ENCODE measurements at places on chromosomes 6 and 20.

DNA sequence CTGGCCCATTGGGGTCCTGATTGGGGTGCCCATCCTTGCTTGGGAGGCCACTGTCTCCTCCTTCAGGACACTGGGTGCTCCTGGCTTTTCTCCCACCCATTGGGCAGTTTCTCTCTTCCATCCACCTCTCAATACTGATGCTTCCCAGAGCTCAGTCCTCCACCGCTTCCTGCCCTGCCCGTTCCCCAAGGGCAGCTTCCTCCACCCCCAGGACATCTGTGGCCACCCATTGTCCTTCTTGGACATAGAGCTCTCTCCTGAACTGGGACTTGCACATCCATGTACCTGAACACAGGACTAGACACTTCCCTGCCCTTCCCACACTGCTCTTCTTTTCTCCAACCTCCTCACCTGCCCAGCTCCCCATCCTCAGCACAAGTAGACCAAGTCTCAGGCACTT is 69.4 kb upstream of the NNAT start:
- no peak for DNase-seq

DNA sequence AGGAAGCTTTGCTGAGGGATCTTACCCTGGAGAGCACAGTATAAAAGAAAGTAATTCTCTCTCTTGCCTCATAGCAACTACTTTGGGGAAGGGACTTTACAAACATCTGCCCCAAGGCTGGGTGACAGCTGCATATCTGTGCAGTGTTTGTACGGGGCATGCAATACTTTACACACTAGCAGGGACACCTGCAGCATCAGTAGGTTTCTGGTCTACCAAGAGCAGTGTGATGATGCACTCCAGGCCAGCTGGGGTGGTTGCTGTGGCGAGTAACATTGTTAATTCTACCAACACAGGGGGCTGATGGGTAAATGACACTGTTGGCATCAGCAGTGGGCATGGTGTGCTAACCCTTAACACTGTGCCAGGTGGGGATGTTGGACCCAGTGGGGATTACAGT is 48.0 kb downstream of the ADTRP start:
- DNase-seq = no peak

DNA sequence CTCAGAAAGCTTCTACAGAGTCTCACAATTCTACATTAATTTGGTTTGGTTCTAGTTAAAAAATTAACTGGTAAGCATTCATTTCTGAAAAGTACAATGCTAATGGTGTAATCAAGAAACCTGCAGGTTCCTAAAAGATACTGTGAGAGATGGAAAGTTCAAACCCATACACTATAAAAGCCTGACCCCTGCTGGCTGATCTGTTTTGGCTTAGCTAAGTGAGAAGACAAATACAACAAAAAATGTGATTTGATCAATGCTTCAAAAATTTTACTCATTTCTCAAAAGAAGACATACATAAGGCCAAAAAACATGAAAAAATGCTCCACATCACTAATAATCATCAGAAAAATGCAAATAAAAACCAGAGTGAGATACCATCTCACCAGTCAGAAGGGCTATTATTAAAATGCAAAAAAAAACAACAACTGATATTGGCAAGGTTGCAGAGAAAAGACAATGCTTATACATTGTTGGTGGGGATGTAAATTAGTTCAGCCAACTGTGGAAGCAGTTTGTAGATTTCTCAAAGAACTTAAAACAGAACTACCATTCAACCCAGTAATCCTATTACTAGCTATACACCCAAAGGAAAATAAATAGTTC is 102.8 kb downstream of the MOXD1 start:
- DNase-seq = no peak

DNA sequence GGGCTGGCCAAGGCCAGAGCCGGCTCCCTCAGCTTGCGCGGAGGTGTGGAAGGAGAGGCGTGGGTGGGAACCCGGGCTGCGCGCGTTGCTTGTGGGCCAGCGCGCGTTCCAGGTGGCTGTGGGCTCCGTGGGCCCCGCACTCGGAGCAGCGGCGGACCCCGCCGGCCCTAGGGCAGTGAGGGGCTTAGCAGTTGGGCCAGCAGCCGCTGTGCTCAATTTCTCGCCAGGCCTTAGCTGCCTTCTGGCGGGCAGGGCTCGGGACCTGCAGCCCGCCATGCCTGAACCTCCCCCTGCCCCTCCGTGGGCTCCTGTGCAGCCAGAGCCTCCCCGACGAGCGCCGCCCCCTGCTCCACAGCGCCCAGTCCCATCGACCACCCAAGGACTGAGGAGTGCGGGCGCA is 108.4 kb downstream of the GMPR start:
- DNase-seq = no peak

DNA sequence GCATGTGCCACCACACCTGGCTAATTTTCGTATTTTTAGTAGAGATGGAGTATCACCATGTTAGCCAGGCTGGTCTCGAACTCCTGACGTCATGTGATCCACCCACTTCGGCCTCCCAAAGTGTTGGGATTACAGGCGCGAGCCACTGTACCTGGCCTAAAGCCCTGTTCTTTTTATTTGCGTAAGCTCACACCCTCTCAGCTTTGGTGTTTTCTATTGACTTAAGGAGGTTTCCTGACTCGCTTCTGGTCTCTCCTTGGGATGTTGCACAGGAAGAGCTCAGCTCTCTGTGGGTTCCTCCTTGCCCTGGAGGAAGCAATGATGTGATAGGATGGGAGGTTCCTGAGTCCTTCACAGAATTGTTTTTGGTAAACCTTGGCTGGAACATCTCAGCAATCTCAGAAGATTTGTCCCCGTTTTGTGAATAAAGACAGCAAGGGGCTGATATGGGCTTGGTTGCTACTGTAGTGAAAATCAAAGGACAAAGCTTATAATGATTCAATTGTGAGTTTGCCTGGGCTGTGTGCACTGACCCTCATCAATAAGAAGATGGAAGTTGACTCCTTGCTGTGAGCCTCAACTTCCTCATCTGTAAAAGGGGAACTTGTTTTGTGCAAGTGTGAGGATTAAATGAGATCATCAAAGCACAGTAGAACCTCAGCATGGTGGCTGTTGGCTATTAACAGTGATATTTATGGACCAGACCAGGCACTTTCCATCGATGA is 27.0 kb downstream of the TOX2 start:
- DNase-seq = no peak

DNA sequence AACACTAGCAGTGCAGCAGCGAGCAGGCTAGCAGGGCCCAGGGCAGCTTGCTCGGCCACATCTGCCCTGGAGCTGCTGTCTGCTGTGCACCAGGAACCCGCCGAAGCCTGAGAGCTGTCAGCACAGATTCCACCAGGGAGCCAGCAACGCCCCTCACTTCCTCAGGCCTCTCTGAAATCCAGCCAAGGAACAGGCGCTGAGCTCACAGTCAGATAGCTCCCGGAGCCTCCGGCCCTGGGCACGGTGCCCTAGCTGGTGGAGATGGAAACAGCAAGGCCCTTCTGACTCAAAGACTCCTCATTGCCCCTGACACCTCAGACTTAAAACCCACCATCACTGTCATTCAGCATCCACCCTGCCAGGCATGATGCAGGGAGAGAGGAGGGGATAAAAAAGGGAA is 839.4 kb downstream of the MAFB start:
- DNase-seq = no peak

- no peak for DNase-seq
Measured at GRCh38 chr6:141989706-141989959, 143.1 kb upstream of the GJE1 start.

- no peak for DNase-seq
Measured at GRCh38 chr6:14516956-14517355, 399.4 kb downstream of the CD83 start.

- no peak for DNase-seq
Measured at GRCh38 chr6:34586327-34587040, 30.4 kb upstream of the SPDEF start.

- DNase-seq = no peak
Measured at GRCh38 chr6:39172377-39172757, 56.9 kb downstream of the KCNK5 start.

DNA sequence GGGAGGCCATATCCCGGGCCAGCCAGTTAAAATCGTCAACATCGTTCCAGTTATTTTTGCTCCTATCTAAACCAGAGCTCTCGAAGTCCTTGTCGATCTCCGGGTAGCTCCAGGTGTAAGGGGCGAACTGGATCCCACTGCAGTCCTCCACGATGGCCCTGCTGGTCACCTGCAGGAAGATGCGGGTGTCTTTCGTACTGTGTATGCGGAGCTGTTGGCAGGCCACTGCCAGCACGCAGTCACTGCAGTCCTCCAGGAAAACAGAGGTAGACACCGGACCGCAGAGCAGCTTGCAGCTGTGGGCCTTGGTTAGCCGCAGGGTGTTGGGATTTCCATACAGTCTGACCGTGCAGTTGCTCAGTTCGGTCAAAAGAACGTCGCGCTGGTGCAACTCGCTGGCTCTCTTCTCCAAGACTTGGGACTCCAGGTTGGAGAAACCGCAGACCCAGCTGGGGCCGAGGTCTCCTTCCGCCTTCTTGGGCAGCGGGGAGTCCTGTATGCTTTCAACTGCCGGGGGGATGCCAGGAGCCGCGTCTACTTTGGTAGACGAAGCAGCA is 742 bp downstream of the TBCC start:
- DNase-seq = peak; percentile 30

DNA sequence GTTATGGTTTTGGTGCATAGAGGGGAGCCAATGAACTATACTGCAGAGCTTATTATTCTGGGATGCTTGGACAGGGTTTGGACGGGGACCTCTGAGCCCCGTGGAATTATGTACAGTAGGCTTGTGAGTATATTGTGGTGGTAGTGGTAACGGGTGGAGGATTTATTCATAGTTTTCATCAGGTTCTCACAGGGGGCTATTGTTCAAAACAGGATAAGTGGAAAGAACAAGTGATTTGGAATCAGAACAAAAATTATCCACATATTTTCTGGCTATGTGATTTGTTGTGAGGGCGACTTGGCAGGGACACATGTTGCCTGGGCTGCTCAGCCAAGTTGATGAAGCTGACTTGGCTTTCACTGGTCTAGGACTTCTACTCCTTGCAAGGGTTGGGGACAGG is 64.6 kb upstream of the ELOVL5 start:
- no peak for DNase-seq

- DNase-seq = no peak
Measured at GRCh38 chr20:23765578-23765977, 14.8 kb upstream of the CST1 start.

DNA sequence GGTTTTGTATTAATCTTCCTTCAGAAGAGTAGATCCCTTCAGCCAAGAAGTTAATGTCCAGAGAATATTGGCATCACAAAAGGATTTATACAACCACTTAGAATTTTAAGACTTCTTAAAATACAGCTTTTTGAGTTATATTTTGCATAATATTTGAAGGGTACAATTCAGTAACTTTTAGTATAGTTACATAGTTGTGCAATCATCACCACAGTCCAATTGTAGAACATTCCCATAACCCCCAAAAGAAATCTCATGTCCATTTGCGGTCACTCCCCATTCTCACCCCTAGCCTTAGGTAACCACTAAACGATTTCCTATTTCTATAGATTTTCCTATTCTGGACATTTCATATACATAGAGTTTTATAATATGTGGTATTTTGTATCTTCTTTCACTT is 126.4 kb downstream of the MAP3K4 start:
- DNase-seq = no peak

DNA sequence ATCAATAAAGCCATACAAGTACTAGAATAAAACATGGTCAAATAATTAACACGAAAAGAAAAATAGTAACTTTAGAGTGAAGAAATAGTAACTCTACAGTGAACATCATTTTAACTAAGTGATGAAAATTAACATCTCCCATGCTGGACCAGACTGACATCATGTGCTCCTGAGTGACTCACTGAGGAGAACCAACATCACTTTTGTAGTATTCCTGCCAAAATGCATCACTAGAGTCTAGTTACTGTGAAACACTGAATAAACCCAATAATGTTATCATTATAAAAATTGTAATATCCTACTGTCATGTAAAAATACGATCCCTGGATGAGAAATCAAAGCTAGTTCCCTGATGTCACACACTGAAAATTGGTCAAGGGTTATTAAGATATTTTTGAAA is 361.3 kb downstream of the CD109 start:
- no peak for DNase-seq

DNA sequence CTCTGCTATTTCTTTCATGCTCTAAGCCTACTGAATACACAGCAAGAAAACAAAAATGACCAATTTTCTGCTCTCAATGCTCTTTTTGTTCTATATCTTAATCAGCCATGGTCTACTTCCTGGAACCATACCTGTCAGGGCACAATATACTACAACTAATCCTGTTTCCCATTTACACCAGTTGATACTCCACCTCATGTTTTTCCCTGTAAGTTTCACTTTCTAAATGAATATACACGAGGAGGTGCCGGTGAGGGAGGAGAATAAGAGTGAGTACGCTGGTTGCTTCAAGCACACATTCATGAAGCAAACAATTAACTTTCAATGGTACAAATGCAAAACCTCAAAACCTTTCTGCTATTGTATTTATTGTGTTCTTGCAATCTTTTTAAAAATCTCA is 443.1 kb upstream of the ID4 start:
- no peak for DNase-seq

GRCh38 chr6:64831680-64832079 is 875.3 kb downstream of the EYS start:
- DNase-seq = no peak

DNA sequence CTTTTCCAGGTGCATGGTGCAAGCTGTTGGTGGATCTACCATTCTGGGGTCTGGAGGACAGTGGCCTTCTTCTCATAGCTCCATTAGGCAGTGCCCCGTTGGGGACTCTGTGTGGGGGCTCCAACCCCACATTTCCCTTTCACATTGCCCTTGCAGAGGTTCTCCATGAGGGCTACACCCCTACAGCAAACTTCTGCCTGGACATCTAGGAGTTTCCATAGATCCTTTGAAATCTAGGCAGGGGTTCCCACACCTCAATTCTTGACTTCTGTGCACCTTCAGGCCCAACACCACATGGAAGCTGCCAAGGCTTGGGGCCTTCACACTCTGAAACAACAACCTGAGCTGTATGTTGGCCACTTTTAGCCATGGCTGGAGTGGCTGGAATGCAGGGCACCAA is 282.8 kb upstream of the SASH1 start:
- DNase-seq = no peak

DNA sequence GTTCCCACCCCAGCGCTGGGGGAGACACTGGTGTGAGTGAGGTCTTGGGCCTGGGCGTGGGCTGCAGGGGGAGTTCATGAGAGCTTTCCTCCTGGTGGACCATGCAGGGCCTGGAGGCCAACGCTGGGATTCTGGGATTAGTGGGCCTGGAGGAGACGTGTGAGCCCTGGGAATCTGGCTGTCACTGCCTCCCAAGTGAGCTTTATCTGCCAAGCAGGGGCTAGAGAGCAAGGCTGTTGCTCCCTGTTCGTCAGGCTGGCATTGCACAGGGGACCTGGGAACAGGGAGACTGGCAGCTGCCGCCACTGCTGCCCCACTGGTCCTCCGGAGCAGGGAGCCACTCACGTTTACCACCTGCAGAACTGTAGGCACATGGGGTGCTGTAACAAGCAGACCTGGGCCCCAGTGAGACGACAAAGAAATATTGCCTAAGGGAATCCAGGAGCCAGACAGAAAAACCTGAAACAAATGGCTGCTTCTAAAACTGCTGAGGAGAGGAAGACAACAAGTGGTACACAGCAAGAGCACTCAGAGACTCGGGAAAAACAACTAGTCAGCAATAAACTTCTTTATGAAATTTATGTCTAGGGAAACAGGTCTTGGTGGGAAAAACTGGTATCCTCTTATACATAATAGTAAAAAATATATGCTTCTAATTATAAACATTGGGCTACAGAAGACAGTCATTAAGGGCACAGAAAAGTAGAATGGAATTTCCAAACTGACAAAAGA is 45.2 kb downstream of the PPP1R3G start:
- no peak for DNase-seq
